ENCODE measurements at places on chromosomes 1 and 21.

- no peak overlapping the region for H3K27ac ChIP-seq
- H3K4me3 ChIP-seq, result no peak overlapping the region
Observed at GRCh38 chr1:113405573-113405972, 15.3 kb downstream of the MAGI3 start.

DNA sequence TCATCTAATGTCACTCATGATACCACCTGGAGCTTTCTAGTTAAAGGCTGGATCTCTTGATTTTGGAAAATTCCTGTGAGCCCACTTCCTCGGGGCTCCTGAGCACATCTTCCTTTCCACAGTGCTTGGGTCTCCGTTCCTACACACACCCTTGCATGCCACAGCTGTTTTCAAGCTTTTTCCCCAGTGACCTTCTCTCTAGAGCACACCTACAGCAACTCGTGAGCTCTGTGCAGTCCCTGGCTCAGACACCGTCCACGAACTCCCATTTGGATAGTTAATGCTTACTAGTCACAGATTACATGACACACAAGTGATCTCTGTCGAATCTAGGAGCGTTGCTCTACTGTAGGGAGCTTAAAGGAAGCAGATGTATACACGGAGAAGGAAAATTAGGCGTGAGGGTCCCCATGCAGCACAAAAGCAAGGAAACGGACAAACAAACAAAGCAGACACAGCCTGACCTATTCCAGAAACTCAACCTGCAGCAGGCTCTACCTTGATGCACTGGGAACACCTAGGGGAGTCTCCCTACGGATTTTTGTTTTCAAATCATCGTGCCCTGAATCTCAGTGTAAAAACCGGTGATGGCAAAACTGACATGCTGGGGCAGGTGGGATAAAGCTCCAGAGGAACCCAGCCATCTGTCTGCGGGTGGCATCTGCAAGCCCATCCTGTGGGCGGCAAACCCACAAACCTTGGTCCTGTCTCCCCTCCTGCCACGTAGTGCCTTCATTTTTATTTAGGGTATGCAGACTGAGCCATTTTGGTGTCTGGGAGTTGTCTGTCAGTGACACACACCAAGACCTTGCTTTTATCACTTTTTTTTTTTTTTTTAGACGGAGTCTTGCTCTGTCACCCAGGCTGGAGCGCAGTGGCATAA, 177.8 kb downstream of the RUNX1 start:
- no peaks in the 10 kb centered on the region for H3K27me3 ChIP-seq
- no peak overlapping the region for H3K4me3 ChIP-seq
- DNase-seq, result no peak
- H3K27ac ChIP-seq, result no peak overlapping the region
- no peaks in the 10 kb centered on the region for H3K36me3 ChIP-seq

DNA sequence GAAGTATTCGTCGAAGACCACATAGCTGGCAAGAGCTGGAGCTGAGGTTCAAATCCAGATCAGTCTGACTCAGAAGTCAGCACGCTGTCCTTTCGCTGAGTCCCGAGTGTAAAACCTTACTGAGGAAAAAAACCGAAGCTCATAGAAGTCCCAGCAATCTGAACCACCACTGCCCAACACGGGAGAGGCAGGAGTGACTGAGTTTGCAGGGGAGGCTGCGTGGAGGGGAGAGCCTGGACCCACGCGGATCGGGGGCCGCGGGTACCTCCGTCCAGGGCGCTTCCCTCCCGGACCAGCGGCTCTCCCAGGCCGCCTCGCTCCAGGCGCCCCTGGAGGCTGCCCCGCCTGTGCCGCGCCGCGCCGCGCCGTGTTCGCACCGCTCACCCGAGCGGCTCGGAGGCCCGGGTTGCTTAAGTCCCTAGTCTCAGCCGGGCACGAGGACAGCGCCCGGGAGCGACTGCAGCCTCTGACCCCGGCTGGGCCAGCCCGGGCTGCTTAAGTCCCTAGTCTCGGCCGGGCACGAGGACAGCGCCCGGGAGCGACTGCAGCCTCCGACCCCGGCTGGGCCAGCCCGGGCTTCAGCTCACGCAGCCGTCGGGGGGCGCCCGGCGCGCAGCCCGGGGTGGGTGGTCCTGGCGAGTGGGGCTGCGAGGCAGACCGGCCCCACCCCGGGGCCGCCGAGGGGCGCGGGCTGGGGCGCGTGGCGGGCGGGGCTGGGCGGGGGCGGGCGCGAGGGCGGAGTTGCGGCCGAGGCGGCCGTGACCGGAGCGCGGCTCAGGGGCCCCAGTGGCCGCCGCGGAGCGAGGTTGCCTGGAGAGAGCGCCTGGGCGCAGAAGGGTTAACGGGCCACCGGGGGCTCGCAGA, at the start of gene ADAMTSL4:
Gene ADAMTSL4 (plus strand): TSS at position 777 of the 864 bp plus-strand sequence. CDS start 2,881 bp downstream, outside the sequence.
- peak; percentile 86 for DNase-seq
- no peaks in the 10 kb centered on the region for H3K4me1 ChIP-seq
- no peak within 1 kb of the TSS for H3K27ac ChIP-seq
- H3K27me3 ChIP-seq, result no peaks in the 10 kb centered on the region
- H3K4me3 ChIP-seq, result peak within 1 kb of the TSS; percentile 30

GRCh38 chr1:213821175-213821942, 166.4 kb upstream of the PROX1 start:
- H3K4me1 ChIP-seq, result no peaks in the 10 kb centered on the region
- H3K27me3 ChIP-seq, result no peaks in the 10 kb centered on the region
- no peaks in the 10 kb centered on the region for H3K36me3 ChIP-seq
- no peak overlapping the region for H3K27ac ChIP-seq
- no peak for DNase-seq

GRCh38 chr1:235843461-235843961, 23.2 kb downstream of the LYST start:
- no peak for DNase-seq
- no peaks in the 10 kb centered on the region for H3K36me3 ChIP-seq
- no peaks in the 10 kb centered on the region for H3K4me1 ChIP-seq
- H3K27ac ChIP-seq, result no peak overlapping the region
- H3K4me3 ChIP-seq, result no peak overlapping the region

DNA sequence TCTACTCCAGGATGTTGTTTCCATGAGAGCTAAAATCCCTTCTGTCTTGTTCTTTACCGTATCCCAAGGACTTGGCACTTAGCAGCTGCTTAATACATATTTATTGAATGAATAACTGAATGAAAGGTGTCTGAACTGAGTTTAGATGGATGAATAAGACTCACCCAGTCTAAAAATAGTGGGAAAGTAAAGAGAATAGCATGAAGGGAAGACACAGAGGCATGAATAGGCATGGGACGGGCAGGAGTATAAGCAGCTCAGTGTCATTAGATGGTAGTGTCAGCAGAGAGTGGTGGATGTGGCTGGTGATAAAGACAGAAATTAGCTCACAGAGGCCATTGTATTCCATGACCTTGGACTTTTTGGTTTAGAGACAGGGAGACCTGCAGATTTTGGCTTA, 9.2 kb downstream of the IL12RB2 start:
- no peak for DNase-seq
- H3K27me3 ChIP-seq, result no peaks in the 10 kb centered on the region
- no peak overlapping the region for H3K27ac ChIP-seq
- no peaks in the 10 kb centered on the region for H3K36me3 ChIP-seq
- no peaks in the 10 kb centered on the region for H3K4me1 ChIP-seq
- no peak overlapping the region for H3K4me3 ChIP-seq

DNA sequence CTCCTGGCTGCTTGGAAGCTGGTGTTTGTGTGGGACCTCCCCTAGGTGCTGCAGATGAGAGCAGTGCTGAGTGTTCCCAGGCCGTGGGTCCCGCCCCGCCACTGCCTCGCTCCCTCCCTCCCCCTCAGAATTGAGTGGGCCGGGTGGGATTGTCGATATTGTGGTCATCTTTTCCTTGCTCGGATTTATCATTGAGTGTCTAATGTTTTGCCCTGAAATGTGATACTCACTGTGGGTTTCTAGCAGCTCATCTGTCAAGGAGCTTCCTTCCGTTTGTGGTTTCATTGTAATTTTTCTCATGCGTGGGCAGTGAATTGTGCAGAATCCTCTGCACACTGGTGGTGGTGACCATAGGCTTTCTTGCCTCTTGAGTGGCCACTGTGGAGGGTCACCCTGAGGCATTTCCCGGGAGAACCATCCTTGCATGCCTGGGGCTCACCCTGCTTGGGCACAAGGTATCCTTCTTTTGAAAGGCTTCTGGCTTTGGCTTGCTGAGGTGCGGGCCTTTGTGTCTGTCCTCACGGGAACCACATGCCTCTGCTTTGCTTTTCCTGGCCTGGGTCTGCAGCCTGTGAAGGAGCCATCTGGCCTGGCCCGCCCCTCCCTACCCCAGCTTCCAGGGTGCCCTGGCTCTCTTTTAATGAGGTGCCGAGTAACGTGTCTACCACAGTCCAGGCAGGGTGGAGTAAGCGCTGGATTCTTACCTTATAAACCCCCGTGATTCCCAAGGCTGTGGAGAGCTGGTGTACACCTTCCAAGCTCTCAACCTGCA, 25.6 kb downstream of the SLX9 start:
- no peak overlapping the region for H3K27ac ChIP-seq
- H3K4me1 ChIP-seq, result no peaks in the 10 kb centered on the region
- H3K36me3 ChIP-seq, result no peaks in the 10 kb centered on the region

DNA sequence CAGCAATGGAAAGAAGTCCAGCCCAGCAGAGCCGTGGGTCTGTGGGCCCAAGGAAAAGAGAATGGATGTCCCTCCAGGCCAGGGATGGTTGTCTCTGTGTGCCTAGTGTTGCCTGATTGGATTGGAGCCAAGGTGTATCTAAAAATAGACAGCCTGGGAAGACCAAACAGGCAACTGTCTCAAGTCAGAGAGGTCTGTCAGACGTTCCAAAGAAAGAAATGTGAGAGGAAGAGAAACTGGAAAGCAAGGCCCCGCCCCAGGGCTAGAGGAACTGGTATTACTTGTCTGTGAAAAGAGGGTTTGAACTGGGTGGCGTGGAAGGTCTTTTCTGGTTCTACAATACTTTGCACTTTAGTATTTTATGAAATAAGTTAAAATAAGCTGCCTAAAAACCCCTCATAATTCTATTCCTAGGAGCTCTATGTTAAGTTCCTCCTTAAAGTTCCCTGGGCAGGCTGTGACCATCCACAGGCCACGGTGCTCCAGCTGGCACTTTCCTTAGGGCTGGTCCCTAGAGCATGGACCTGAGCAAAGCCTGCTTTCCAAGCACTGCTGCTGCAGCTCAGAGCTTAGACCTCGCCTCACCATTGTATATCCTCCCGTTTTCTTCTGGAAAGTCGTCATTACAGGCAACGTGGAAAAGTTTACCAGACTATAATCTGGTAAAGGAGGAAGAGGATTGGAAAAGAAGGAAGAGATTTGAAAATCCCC, 151.6 kb downstream of the DISC1 start:
- H3K4me1 ChIP-seq, result no peaks in the 10 kb centered on the region
- no peaks in the 10 kb centered on the region for H3K27me3 ChIP-seq
- no peak overlapping the region for H3K4me3 ChIP-seq
- H3K36me3 ChIP-seq, result no peaks in the 10 kb centered on the region
- no peak overlapping the region for H3K27ac ChIP-seq

GRCh38 chr1:73359001-73359400, 839.0 kb downstream of the LRRIQ3 start:
- H3K27me3 ChIP-seq, result no peaks in the 10 kb centered on the region
- no peaks in the 10 kb centered on the region for H3K36me3 ChIP-seq
- H3K4me1 ChIP-seq, result no peaks in the 10 kb centered on the region
- H3K27ac ChIP-seq, result no peak overlapping the region
- DNase-seq, result no peak

- no peaks in the 10 kb centered on the region for H3K36me3 ChIP-seq
- no peak for DNase-seq
- H3K27me3 ChIP-seq, result no peaks in the 10 kb centered on the region
Observed at GRCh38 chr1:10663678-10664035, 132.8 kb downstream of the CASZ1 start.

DNA sequence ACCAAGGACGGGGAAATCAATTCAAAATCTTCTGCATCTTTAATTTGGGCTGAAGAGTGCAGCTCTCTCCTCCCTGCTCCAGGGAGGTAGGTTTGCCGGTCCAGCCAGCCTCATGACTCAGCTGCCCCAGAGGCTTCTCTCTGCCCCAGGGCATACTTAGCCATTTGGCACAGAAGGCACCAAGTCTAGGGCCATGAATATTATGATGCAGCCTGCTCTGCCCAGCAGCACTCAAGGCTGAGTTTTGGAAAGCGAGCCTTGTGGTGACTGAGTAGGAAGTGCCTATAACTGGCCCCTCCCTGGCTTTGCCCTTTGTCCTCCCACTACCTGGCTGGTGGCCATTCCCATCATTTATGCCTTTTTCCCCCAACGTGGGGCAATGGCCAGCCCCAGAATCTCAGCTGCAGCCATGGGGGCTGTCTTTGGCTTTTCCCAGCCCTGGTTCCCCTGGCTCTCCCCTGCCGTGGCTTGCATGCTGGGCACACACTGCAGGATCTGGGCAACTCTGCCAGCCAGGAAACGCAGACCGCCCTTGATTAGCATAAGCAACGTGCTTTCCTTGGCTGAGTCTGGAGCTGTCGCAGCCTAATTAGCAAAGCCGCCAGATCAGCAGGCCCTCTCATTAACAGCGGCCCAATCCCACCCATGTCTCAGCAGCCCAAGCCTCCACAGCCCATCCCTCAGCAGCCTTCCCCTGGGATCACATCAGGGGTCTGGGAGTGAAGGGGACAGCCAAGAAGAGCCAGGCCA, 258.6 kb upstream of the TMEM51 start:
- H3K36me3 ChIP-seq, result no peaks in the 10 kb centered on the region
- peak; percentile 46 for DNase-seq
- peaks cover 4% of the 10 kb centered on the region for H3K4me1 ChIP-seq
- no peaks in the 10 kb centered on the region for H3K27me3 ChIP-seq
- H3K4me3 ChIP-seq, result no peak overlapping the region

DNA sequence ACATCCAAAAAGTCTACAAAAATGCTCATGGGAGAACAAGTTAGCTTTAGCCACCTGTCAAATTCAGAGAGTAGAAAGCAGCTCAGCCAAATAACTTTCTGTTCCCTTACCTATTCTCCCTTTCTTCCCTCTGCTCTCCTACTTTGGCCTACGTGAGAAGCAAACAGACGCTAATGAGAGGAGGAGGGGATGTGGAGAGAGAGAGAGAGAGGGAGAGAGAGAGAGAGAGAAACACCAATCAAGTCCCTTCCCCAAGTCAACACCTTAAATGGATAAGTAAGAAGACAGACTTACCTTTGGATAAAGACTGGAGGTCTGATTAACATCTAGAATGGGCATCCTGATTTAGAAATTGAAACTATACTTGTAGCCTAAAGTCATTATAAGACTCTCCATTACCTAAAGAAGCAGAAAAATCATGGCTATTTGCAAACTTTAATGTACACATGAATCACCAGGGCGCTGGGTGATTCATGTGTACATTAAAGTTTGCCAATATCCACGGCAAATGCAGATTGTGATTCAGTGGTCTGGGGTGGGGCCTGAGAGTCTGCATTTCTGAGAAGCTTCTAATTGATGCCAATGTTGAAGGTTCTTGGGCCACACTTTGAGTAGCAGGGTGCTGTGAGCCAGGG, 13.1 kb upstream of the DUSP12 start:
- no peak overlapping the region for H3K4me3 ChIP-seq
- no peaks in the 10 kb centered on the region for H3K36me3 ChIP-seq
- DNase-seq, result no peak
- no peaks in the 10 kb centered on the region for H3K27me3 ChIP-seq
- H3K4me1 ChIP-seq, result no peaks in the 10 kb centered on the region

GRCh38 chr1:1344655-1345361, 4.4 kb downstream of the DVL1 start:
- H3K4me3 ChIP-seq, result no peak overlapping the region
- H3K36me3 ChIP-seq, result no peaks in the 10 kb centered on the region
- no peak overlapping the region for H3K27ac ChIP-seq
- no peaks in the 10 kb centered on the region for H3K27me3 ChIP-seq
- H3K4me1 ChIP-seq, result peaks cover 11% of the 10 kb centered on the region

Measured in pancreas (tissue), 10 donors.